ENCODE measurements at places on chromosomes 12 and 14. TPM values are rescaled to one million over a fixed set of nuclear protein-coding genes. Genes with fewer than 3 reads are reported as not detected.

- DNase-seq = no peak
Observed at GRCh38 chr12:119710374-119710964, 42.5 kb downstream of the PRKAB1 start.

The SERPINA12 gene
- total RNA-seq = not detected

The FAM90A1 gene
- not detected for total RNA-seq

The NAV3 gene
- total RNA-seq = 59.7 TPM

- no peak for DNase-seq
Observed at GRCh38 chr12:57756406-57757341, 1.8 kb downstream of the MARCHF9 start.

The KITLG gene
- 9.5 TPM for total RNA-seq

The NTS gene
- total RNA-seq = 0.56 TPM

DNA sequence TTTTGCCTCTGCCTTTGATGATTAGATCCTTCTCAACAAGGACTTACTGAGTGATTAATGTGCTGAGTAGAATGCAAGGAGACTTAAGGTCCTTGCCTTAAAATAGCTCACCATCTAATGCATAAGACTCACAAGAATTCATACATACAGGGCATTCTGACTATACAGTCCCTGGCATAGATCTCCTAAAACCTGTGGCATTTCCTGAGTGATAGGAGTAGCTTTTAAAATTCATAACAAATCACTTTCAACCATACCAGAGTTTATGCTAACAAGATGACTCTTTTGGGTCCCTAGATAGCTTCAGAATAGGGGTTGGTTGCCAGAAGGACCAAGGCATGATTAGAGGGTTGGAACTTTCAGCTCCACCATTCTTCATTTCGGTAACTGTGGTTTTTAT, 48.8 kb downstream of the STXBP6 start:
- DNase-seq = peak; percentile 2

Measured in HT1080 (cell line).